ENCODE measurements at places on chromosomes 11 and 22.

DNA sequence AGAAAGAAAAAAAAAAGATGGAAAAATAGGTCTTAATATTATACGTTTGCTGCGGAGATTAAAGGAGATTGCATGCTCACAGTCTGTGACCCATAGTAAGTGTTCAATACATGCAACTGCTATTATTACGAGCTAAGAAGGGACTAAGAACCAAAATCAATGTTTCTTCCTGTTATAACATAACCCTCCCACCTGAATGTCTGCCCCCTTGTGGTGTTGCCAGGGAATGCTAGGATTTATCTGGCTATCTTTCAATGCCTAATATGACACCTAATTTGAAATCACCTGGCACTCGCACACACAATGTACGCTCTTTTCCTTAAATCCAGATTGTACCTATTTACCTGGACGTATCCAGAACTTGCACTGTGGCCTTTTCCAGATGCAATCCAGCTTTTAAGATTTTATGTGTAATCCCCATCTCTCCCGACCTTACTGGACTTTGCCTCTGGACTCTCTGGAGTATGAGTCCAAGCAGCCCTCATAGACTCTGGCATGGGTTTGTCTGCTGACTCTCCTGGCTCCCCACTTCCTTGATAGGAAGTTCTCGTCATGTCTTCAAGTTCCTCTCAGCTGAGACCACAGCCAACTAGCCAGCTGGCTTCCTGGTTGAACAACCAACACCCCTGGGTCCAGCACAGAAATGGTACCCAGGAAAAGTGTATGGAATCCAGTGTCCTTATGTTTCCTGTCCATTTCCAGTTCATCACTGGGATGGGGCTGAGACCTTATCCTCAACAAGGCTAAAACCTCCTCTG lies 151.5 kb downstream of the CCDC34 start:
- no peak for DNase-seq
- no peak overlapping the region for H3K27ac ChIP-seq
- H3K27me3 ChIP-seq, result no peaks in the 10 kb centered on the region
- no peak overlapping the region for H3K4me3 ChIP-seq
- H3K4me1 ChIP-seq, result peaks cover 15% of the 10 kb centered on the region
- H3K36me3 ChIP-seq, result no peaks in the 10 kb centered on the region

DNA sequence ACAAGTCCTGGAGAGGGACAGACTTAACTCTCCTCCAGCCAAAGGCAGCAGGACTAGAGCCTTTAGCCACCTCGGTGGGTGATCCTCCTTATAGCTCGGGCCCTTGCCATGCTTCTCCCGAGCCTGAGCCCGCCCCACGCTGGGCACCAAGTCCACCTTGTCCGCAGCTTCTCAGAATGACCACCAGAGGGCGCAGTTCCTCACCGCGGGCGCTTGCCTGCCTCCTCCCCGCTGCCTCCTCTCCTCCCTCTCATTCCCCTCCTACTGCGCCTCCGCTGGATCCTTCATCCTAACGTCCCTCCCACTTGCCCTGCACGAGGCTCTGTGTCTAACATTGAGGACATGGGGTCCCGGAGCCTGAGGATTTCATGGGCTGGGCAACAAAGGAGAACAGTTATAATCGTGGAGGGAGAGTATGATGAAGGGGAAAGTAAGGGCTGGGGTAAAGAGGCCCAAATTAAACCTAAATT lies 11.3 kb upstream of the MOGAT2 start:
- H3K27me3 ChIP-seq, result no peaks in the 10 kb centered on the region
- peak; percentile 55 for DNase-seq
- no peaks in the 10 kb centered on the region for H3K36me3 ChIP-seq
- H3K4me3 ChIP-seq, result no peak overlapping the region
- no peak overlapping the region for H3K27ac ChIP-seq

GRCh38 chr11:2999464-2999998 lies 7.4 kb upstream of the NAP1L4 start:
- H3K36me3 ChIP-seq, result no peaks in the 10 kb centered on the region
- H3K27ac ChIP-seq, result peak overlapping the region; percentile 16
- H3K4me1 ChIP-seq, result peaks cover 18% of the 10 kb centered on the region
- H3K27me3 ChIP-seq, result no peaks in the 10 kb centered on the region
- DNase-seq, result no peak
- H3K4me3 ChIP-seq, result no peak overlapping the region

DNA sequence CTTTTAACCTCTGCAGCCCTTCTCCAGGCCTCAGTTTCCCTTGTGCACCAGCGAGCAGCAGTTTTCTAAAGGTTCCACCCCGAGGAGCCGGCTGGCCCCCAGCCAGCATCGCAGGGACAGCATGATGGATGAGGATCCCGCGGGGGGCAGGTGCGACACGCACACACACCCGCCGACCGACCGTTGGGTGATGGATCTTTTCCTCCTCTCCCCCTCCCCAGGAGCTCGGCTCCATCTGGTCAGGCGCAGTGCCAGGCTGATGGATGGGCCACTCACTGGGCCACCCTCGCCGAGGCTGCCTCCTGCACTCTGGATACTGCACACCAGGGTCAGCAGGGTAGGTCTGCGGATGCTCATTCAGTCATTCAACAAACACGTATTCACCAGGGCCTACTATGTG lies 12.8 kb upstream of the CABP7 start:
- H3K4me1 ChIP-seq, result no peaks in the 10 kb centered on the region
- DNase-seq, result no peak
- no peak overlapping the region for H3K4me3 ChIP-seq
- H3K27ac ChIP-seq, result no peak overlapping the region
- H3K36me3 ChIP-seq, result no peaks in the 10 kb centered on the region
- H3K27me3 ChIP-seq, result no peaks in the 10 kb centered on the region

- DNase-seq, result no peak
- H3K4me1 ChIP-seq, result peaks cover 34% of the 10 kb centered on the region
These were observed 27.3 kb downstream of the MRTFA start for GRCh38 chr22:40609216-40609615.

DNA sequence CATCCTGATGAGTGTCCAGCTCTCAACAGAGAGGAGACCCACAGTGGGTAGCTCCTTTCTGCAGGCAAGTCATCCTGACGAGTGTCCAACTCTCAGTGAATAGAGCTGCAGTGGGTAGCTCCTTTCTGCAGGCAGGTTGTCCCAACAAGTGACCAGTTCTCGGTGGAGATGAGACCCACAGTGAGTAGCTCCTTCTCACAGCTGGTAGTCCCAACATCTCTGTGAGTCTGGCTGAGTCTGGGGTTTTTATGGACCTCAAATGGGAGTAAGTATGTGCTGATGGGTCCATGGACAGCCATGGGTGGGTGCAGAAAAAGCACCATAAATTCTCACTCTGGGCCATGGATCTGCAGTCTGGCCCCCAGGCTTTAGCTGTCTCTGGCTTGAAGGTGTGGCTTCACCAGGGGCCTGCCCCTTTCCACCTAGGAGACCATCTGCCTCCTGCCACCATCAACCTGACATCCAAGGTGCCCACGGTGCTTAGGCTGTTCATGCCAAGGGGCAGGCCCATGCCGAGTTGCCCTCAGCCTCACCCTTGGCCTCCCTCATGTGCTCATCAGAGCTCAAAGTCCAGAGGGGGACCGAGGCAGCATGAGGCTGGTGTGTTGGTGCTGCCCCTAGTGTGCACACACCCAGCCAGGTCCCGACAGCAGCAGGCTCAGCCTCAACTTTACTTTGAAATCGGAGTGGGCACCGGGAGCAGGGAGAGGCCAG lies 15.3 kb downstream of the NPAT start:
- no peaks in the 10 kb centered on the region for H3K27me3 ChIP-seq
- DNase-seq, result no peak
- no peak overlapping the region for H3K27ac ChIP-seq
- no peak overlapping the region for H3K4me3 ChIP-seq
- H3K4me1 ChIP-seq, result no peaks in the 10 kb centered on the region

DNA sequence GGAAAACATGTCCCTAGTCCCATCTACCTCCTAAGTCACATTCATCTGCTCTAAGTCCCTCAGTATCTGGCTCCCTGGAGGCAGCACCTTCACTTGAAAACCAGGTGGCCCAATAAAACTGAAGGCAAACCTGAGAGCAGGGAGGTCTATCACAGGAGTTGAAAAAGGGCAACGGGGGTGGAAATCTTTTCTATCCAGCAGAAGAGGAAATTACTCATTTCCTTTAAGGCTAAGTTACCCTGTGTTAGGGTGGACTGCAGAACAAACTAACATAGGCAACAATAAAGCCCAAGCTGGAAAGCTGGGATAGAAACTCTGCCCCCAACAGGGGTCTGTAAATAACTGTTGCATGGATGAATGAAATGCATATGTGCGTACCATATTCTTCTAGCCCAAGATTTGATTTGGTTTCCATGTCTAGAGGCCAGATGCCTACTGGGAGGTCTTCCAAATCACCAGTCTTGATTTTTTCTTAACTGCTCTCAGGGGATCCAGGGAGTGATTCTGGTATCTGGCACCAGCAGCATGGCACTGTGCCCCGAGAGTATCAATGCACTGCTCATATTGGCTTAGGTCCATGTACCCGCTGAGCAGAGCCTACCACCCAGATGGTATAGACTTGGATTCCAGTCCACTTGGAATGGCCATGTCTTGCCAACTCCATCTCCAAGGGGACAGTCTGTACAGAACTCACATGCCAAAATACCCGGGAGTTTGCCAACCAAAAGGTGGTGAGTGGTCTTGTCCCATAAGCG lies 350.0 kb upstream of the NCAM1 start:
- no peak for DNase-seq
- H3K4me1 ChIP-seq, result no peaks in the 10 kb centered on the region
- no peaks in the 10 kb centered on the region for H3K27me3 ChIP-seq

DNA sequence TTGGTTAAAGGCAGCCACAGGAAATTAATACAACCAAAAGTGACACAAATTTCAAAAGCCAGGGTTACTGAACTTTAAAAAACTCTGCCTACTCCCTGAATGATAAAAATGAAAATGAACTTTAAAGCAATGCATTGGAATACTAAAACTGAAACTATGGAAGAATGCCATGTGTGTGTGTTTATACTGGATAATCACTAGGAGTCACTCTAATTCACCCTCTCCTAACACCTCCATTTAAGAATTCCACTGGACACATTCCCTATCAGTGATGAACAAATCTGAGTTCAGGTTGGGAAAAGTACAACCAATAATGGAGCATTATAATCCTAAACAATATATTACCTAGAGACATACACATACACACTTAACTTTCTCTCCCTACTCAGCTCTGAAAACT lies 27.5 kb upstream of the PLAAT3 start:
- peaks cover 27% of the 10 kb centered on the region for H3K36me3 ChIP-seq
- H3K4me3 ChIP-seq, result no peak overlapping the region
- peaks cover 14% of the 10 kb centered on the region for H3K4me1 ChIP-seq
- DNase-seq, result no peak

GRCh38 chr11:28009996-28010395 lies 98.0 kb downstream of the KIF18A start:
- no peaks in the 10 kb centered on the region for H3K36me3 ChIP-seq
- H3K4me3 ChIP-seq, result no peak overlapping the region
- H3K4me1 ChIP-seq, result no peaks in the 10 kb centered on the region
- H3K27ac ChIP-seq, result no peak overlapping the region
- no peak for DNase-seq

GRCh38 chr11:61076506-61077304 lies 25.6 kb upstream of the CD5 start:
- DNase-seq, result no peak
- no peaks in the 10 kb centered on the region for H3K4me1 ChIP-seq
- H3K4me3 ChIP-seq, result no peak overlapping the region
- no peak overlapping the region for H3K27ac ChIP-seq
- H3K36me3 ChIP-seq, result no peaks in the 10 kb centered on the region

GRCh38 chr11:92204731-92205130 lies 19.9 kb upstream of the FAT3 start:
- no peak overlapping the region for H3K27ac ChIP-seq
- H3K36me3 ChIP-seq, result no peaks in the 10 kb centered on the region
- DNase-seq, result no peak
- no peak overlapping the region for H3K4me3 ChIP-seq
- H3K4me1 ChIP-seq, result no peaks in the 10 kb centered on the region

DNA sequence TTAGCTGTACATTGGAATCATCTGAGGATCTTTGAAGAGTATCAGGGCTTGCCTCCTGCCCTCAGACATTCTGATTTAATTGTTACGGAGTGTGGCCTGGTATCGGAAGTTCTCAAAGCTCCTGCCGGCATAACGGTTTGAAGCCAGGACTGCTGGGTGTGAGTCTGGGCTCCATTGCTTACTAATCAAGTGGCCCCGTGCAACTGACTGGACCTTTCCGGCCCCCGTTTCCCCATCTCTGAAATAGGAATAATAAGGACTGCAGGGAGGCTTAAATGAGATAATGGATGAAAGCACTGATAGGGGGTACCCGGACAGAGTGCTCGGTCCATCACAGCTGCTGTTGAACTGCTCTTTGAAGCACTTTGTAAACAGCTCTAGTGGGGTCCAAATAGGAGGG lies 1.7 kb downstream of the PLEKHB1 start:
- H3K4me1 ChIP-seq, result no peaks in the 10 kb centered on the region
- H3K36me3 ChIP-seq, result no peaks in the 10 kb centered on the region
- no peaks in the 10 kb centered on the region for H3K27me3 ChIP-seq
- DNase-seq, result no peak
- H3K27ac ChIP-seq, result no peak overlapping the region
- no peak overlapping the region for H3K4me3 ChIP-seq

DNA sequence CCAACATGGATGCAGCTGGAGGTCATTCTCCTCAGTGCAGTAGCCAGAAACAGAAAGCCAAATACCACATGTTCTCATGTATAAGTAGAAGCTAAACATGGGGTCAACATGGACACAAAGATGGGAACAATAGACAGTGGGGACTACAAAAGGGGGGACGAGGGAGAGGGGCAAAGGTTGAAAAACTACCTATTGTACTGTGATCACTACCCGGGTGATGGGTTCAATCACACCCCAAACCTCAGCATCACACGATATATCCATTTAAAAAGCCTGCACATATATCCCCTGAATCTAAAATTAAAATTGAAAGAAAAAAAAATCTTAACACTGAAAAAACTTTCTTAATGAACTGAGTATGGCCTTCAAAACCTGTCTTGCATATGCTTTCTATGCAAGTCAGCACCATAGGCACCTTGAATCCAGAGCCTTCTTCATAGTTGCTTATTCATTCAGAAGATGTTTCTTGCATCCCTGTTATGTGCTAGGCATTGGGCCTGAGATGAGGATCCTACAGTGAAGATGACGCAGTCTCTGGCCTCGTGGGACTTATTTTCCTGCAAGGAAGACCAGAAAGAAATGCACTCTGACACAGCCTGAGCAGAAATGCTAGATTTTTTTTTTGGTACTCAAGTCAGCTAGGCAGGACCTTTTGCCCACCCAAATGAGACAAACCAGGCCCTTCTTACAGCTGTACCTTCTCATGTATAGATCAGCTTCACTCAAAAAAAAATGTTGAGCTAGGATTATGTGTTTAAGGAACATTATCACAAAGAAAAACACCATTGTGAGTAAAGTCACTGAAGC lies 21.0 kb downstream of the NNMT start:
- no peaks in the 10 kb centered on the region for H3K27me3 ChIP-seq
- no peak overlapping the region for H3K27ac ChIP-seq
- H3K36me3 ChIP-seq, result no peaks in the 10 kb centered on the region

DNA sequence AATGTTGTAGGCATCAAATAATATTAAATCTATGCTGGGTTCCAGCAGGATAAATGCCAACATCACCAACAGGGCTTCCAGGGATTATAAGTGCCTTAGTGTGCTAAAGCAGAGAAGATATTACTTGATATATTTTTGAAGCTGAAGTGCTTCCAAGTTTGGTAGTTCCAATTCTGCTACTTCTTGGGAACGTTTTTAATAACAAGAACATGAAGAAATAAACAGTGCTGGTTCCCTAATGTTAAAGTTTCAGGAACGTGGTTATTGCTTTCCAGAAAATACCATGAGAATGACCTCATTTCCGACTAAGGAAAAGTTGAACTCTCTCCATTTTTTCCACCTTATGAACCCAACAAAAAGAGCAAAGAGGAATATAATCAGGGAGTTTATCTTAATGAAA lies 4.6 kb upstream of the RNF185 start:
- H3K36me3 ChIP-seq, result no peaks in the 10 kb centered on the region
- H3K4me1 ChIP-seq, result no peaks in the 10 kb centered on the region
- H3K27me3 ChIP-seq, result no peaks in the 10 kb centered on the region
- no peak for DNase-seq
- H3K4me3 ChIP-seq, result no peak overlapping the region
